Activated naive CD4-positive, alpha-beta T cell treated with anti-CD3 and anti-CD28 coated beads for 36 hours (primary cell): ENCODE measurements at places on chromosomes 1 and 21. TPM values are rescaled to one million over a fixed set of nuclear protein-coding genes. Genes with fewer than 3 reads are reported as not detected.

GBP7 gene
- 0.12 TPM for total RNA-seq

- no peaks in the 10 kb centered on the region for H3K4me1 ChIP-seq
- H3K36me3 ChIP-seq, result no peaks in the 10 kb centered on the region
- peaks cover 11% of the 10 kb centered on the region for H3K27me3 ChIP-seq
- DNase-seq, result no peak
- H3K4me3 ChIP-seq, result no peak overlapping the region
- no peak overlapping the region for H3K27ac ChIP-seq
Observed at GRCh38 chr1:192448026-192448578, 127.5 kb upstream of the RGS1 start.

DNA sequence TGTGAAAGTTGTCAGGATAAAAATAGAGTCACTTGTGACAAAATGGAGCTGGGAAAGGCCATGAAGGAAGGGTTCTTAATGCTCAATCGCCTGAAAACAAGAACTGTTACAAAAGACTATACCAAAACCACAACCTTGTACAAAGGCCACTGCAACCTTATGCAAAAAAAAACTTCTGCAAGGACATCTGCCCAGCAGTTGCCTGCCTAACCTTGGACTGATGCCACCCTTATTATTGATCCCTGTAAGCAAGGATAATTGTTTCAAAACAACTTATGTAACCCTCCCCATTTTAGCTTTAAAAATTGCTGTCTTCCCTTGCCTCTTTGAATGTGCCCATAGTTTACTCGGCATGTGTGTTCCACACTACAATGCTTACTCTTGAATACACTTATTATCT, 5.7 kb downstream of the ALG14 start:
- H3K4me3 ChIP-seq, result no peak overlapping the region
- no peaks in the 10 kb centered on the region for H3K27me3 ChIP-seq
- H3K36me3 ChIP-seq, result peaks cover 27% of the 10 kb centered on the region
- DNase-seq, result no peak
- no peak overlapping the region for H3K27ac ChIP-seq
- H3K4me1 ChIP-seq, result peaks cover 11% of the 10 kb centered on the region

DNA sequence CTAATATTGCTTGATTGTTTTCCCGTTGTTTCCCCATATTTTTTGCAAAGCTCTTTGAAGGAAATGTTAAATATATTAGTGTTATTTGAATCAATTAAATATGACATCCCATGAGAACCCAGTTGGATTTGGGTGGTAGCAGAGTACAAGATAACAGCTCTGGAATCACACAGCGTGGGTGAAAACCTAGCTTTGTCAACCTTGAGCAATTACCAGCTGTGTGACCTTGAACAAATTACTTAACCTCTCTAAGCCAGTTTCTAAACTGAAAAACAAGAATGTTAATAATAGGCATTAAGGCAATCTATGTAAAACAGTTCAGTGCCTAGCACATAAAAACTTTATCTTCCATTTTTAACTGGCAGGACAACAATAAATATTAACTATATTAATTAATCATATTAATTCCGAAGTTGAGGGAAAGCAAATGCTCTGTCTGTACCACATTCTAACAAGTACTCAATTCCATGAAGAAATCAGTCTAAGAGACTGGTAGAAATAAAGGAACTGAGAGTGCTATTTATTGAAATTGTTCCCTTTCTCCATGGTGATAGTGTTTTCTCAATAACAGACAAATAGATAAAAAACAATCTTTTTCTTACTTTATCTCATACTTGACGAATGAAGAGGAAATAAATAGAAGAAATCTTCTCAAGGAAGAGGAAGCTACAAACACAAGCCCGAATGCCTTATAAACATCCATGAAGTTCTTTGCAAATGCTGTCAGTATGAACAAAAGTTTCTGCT, 27.0 kb downstream of the DNASE2B start:
- no peak for DNase-seq
- H3K36me3 ChIP-seq, result peaks cover 2% of the 10 kb centered on the region
- no peak overlapping the region for H3K27ac ChIP-seq
- H3K4me1 ChIP-seq, result no peaks in the 10 kb centered on the region
- H3K27me3 ChIP-seq, result no peaks in the 10 kb centered on the region

DNA sequence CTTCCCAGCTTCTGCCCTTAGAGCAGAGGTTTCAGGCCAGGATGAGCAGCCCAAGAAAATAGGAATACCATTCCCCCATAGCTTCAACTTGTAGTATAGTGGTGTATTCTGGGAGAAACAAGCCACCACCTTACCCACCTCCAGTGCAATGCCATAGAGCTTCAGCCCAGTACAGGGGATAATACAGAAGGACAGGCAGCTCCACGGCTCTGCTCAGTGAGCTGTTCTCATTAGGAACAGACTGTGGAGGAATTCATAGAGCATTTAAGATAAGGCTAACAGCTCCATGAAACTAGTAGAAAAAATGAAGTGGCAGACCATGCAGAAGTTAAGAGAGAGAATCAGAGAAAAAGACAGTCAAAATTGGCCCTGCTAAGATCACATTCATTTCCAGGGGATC, 294.7 kb upstream of the POGK start:
- no peak overlapping the region for H3K4me3 ChIP-seq
- DNase-seq, result no peak
- H3K4me1 ChIP-seq, result no peaks in the 10 kb centered on the region
- H3K27me3 ChIP-seq, result peaks cover 5% of the 10 kb centered on the region
- peaks cover 2% of the 10 kb centered on the region for H3K36me3 ChIP-seq

GRCh38 chr1:169044296-169044695, 62.2 kb upstream of the ATP1B1 start:
- no peaks in the 10 kb centered on the region for H3K27me3 ChIP-seq
- H3K4me1 ChIP-seq, result peaks cover 63% of the 10 kb centered on the region
- DNase-seq, result peak; percentile 68
- H3K36me3 ChIP-seq, result no peaks in the 10 kb centered on the region
- H3K4me3 ChIP-seq, result no peak overlapping the region
- peak overlapping the region; percentile 66 for H3K27ac ChIP-seq

DNA sequence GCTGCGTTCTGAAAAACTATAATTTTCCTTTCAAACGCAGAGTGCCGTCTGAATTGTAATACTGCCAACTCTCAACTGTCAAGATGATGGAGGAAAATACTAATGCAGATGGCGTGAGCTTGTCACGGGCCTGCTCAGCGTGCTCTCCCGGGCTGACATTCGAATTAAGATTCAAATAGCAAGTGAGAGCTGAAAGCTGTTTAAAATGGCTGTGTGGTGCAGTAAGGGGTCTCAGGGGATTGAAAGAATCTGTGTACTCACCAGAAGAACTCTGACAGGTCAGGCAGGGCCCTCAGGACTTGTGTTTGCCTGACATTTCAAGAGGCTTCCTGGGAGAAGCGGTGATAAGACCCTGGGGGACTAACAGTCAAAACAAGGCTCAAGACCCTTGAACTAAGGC, 33.1 kb downstream of the ZMYND12 start:
- no peak overlapping the region for H3K27ac ChIP-seq
- H3K4me3 ChIP-seq, result no peak overlapping the region
- no peaks in the 10 kb centered on the region for H3K4me1 ChIP-seq
- DNase-seq, result no peak
- H3K27me3 ChIP-seq, result peaks cover 2% of the 10 kb centered on the region

RPTN gene
- not detected for total RNA-seq

SPATA46 gene
- total RNA-seq, result not detected

DNA sequence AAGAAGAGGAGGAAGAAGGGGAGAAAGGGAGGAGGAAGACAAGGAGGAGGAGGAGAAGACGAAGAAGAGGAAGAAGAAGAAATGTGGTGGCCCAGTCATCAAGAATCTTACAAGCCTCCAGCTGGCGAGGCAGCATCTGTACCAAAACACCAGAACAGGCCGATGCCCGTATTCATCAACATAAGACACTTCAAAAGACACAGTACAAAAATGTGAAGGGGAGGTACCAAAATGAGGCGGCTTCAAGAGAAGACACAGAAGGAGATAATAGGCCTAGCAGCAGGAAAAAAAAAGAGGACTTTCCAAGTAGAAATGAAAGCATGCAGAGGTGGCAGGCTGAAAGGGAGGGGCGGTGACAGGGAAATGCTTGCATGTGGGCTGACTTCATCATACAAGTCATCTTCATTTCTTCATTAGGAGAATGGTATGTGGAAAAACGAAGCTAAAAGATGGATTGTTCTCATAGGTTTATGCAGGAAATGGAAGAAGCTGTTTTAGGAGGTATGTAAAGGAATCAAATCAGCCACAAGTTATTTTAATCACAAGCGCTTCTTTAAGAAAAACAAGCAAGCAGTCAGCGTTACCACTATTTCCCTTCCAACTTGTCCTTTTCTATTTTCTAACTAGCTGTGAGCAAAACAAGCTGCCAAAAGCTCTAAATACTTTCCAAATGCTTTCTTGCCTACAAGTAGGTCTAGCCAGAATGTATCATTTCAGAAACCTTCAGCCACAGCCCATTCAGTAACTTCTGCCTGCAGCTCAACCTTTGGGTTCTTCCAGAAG, 192.3 kb downstream of the SLC45A1 start:
- DNase-seq, result peak; percentile 81
- peak overlapping the region; percentile 93 for H3K27ac ChIP-seq
- H3K4me1 ChIP-seq, result peaks cover 46% of the 10 kb centered on the region
- peaks cover 1% of the 10 kb centered on the region for H3K36me3 ChIP-seq

GRCh38 chr21:28963831-28964230, 28.8 kb downstream of the LTN1 start:
- no peak overlapping the region for H3K27ac ChIP-seq
- no peaks in the 10 kb centered on the region for H3K27me3 ChIP-seq
- no peak for DNase-seq
- H3K4me3 ChIP-seq, result no peak overlapping the region

RGS1 gene
- total RNA-seq, result 4.4 TPM

DNA sequence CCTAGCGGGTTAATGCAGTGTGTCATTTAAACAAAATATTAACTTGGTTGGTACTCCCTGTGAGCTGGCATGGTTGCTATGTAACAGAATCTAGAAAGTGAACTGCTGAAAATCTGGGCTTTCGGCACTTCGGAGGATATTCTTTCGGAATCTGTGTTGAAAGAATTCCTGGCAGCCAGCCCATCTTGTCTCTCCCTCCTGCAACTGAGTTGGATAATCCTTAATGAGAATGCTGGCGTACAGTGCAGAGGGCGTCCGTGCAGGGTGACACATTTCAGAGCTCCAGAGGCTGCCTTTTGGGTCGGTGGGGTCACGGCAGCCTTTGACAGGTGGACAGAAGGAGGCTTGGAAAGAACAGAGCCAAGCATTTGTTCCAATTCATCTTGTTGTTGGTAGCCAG, 3.7 kb downstream of the KAZN start:
- DNase-seq, result no peak
- no peak overlapping the region for H3K4me3 ChIP-seq
- peaks cover 11% of the 10 kb centered on the region for H3K4me1 ChIP-seq
- no peaks in the 10 kb centered on the region for H3K36me3 ChIP-seq

OR10J1 gene
- total RNA-seq, result not detected

- H3K4me3 ChIP-seq, result no peak overlapping the region
- H3K36me3 ChIP-seq, result no peaks in the 10 kb centered on the region
- DNase-seq, result peak; percentile 62
- peaks cover 13% of the 10 kb centered on the region for H3K27me3 ChIP-seq
- no peak overlapping the region for H3K27ac ChIP-seq
Observed at GRCh38 chr1:202237052-202237451, 43.5 kb downstream of the LGR6 start.

DNA sequence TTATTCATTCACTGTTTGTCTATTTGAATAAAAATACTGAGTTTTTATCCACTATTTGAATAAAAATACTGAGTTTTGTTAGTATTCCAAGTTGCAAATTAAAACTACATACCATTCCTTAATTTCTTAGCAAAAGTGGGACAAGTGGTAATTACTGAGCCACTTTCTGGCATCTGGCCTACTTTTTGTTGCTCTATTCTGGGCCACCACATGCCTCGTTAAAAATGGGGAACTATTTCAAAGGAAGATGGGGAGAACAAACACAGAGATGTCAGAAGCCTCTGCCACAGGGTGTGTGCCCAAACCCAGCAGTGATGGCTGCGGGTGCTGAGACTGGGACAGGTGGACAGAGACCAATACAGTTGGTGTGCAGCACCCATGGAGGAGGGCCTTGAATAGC, 14.6 kb downstream of the PIGP start:
- no peak for DNase-seq
- no peaks in the 10 kb centered on the region for H3K27me3 ChIP-seq
